ENCODE measurements at places on chromosomes 13 and 19.

DNA sequence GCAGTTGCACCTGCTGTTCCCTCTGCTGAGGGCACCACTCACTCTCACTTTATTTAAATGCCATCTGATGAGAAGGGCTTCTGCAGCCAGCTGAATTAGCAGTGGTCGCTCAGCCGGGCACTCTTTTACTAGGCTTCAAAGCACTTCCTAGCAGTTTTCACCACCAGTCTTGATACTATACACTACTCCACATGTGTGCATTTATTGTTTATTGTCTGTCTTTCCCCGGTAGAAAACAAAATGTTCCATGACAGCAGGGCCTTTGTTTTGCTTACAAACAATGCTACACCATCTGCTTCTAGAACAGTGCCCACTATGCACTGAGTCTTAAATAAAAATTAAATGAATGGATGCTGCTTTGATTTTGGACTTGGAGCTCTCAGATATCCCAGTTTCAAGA, 404.9 kb downstream of the FGF14 start:
- no peak overlapping the region for H3K4me3 ChIP-seq
- no peak for DNase-seq
- no peaks in the 10 kb centered on the region for H3K27me3 ChIP-seq
- H3K4me1 ChIP-seq = no peaks in the 10 kb centered on the region

- H3K4me1 ChIP-seq = no peaks in the 10 kb centered on the region
- H3K27ac ChIP-seq = no peak overlapping the region
- no peak overlapping the region for H3K4me3 ChIP-seq
- no peak for DNase-seq
These were observed 71.9 kb downstream of the TRPC4 start for GRCh38 chr13:37797631-37798030.

DNA sequence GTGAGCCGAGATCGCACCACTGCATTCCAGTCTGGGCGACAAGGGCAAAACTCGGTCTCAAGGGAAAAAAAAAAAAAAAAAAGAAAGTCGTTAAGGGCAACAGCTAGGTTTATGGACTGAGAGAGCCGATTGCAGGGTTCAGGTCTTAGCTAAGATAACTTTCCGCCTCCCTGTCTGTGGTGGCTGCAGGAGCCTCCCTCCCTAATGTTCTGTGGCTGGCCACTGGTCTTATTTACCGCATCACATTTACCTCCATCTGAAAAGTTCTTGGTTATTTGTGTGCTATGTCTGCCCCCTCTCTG, 722 bp upstream of the CRTC1 start:
- peaks cover 10% of the 10 kb centered on the region for H3K4me1 ChIP-seq
- no peaks in the 10 kb centered on the region for H3K36me3 ChIP-seq
- H3K4me3 ChIP-seq = peak overlapping the region; percentile 59

- no peaks in the 10 kb centered on the region for H3K36me3 ChIP-seq
- H3K4me3 ChIP-seq = no peak overlapping the region
- peak; percentile 87 for DNase-seq
- H3K27me3 ChIP-seq = no peaks in the 10 kb centered on the region
- peaks cover 10% of the 10 kb centered on the region for H3K4me1 ChIP-seq
These were observed 22.8 kb upstream of the CEBPG start for GRCh38 chr19:33350538-33351309.
